Naive thymus-derived CD4-positive, alpha-beta T cell (primary cell): ENCODE measurements at places on chromosomes 13 and 19. TPM values are rescaled to one million over a fixed set of nuclear protein-coding genes. Genes with fewer than 3 reads are reported as not detected.

DNA sequence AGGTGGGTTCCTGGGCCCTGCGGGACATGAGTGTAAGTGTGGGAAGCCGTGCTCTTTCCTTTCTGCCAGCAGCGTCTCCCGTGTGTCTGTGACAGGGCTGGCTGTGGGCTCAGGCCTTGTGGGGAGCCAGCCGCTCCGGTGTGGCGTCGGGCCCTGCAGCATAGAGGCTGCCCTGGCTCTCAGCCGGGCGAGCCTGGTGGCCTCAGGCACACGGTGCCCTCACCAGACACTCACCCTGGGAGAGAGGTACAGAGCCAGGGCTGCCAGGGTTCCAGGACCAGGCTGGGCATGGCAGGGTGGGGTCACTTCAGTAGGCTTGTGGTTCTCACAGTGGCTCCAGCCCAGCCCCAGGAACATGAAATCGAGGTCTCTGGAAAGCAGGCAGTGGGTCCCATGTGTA lies 324.8 kb downstream of the TEX29 start:
- DNase-seq, result no peak

The NANOS3 gene
- 1.3 TPM for total RNA-seq

The CGB2 gene
- total RNA-seq, result not detected

- no peak for DNase-seq
Observed at GRCh38 chr13:50208826-50209335, 193.6 kb downstream of the KCNRG start.

DNA sequence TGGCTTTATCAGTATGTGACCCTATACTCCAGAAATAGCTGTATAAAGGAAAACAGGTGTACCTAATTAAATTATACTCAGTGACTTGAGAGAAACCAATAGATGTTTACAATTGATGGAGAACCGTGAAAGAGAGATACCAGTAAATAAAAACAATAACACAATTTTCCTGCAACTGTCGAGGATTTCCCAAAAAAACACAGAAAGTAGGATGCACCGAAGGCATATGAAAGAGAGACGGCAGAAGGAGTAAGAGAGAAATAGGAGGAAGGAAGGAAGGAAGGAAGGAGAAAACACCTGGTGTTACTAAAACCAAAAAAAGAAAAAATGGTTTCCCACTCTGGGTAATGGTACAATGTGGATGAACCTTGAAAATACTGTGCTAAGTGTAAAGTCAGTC lies 6.8 kb upstream of the ZNF229 start:
- DNase-seq, result no peak

The ZNF607 gene
- 10.8 TPM for total RNA-seq
